ENCODE measurements at places on chromosomes 6 and 20.

DNA sequence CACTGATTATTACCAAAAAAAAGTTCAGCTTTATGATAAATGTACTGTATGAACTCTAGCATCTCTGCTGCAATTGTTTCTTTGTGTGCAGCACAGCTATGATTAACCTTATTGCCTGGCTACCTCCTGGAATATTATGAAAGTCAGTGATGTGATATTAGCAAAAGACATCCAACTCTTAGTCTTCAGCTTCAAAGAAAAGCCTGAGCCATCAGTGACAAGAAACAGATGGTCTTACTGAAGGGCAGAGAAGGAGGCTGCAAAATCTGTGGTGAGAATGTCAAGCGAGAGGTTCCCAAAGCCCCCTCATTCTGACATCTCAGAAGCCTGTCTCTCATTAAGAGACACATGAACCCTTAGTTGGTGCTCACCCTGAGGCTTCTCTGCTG lies 89.4 kb upstream of the TNFAIP3 start:
- no peak for DNase-seq

DNA sequence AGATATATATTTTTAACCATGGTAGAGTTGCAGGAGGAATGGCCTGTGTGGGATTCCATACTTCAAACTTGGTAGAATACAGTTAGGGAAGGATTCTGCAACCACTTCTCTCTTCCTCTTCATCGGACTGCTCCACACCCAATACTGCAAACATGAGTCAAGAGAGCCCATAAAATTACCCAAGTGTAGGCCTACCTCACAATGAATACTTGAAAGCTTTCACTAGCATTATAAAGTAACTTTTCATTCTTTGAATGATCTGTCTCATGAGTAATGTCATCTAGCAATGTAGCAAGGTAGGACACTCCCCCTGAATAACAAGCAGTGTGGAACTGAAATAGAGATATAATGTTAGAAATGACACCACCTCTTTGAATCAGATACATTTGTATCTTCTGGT lies 79.4 kb downstream of the FOXC1 start:
- no peak for DNase-seq

GRCh38 chr20:38969708-38970107 lies 7.6 kb downstream of the DHX35 start:
- DNase-seq: no peak

DNA sequence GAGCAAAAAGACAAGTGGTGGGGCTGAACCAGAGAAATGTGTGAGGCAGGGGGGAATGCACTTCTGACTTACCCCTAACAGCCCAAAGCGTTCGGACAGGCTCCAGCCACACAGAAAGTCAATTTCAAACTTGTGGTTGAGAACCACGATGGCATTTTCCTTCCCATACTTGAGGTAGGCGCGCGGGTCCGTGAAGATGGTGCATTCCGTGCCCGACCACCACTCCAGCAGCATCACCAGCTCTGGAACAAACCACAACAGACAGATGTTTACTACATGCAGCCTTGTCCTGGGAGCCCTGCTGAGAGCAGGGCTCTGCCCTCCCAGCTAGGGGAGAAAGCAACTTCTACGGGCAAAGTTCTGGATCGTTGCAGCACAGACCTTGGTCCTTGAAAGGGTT lies 107.7 kb downstream of the AGPAT4 start:
- no peak for DNase-seq

GRCh38 chr6:168386973-168387372 lies 54.0 kb upstream of the SMOC2 start:
- no peak for DNase-seq

Measured in NCI-H460 (cell line).